ENCODE measurements at places on chromosomes 12 and 14.
A peak's percentile ranks its signal among the peaks of the same experiment; 100 is the strongest.

- DNase-seq = no peak
Observed at GRCh38 chr14:53493860-53494259, 340.7 kb upstream of the DDHD1 start.

- no peak for DNase-seq
Observed at GRCh38 chr14:89947344-89947743, 7.2 kb downstream of the EFCAB11 start.

DNA sequence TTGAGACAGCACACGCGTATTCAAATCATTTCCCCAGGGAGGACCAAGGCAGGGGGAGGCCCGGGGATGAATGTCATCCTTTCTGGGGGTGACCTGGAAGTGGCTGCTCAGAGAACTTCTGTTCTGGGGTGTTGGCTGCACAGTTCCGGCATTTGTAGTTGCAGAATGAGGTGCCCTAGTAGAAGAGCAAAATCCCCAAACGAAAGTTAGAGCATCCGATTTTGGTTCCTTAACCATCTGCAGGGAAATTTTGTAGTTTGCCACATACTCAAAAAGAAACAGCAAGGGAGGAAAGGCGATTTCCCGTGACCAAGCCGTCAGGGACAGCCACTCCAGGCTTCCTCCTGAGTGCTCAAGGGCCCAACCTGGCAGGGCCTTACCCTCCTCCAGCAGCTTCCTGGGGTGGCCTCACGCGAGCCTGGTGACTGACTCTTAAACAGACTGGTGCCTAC is 13.0 kb upstream of the TRAF3 start:
- no peak for DNase-seq

- no peak for DNase-seq
Observed at GRCh38 chr12:75863533-75863932, 168.0 kb downstream of the PHLDA1 start.

GRCh38 chr12:101799774-101800173 is 31.0 kb downstream of the GNPTAB start:
- no peak for DNase-seq

DNA sequence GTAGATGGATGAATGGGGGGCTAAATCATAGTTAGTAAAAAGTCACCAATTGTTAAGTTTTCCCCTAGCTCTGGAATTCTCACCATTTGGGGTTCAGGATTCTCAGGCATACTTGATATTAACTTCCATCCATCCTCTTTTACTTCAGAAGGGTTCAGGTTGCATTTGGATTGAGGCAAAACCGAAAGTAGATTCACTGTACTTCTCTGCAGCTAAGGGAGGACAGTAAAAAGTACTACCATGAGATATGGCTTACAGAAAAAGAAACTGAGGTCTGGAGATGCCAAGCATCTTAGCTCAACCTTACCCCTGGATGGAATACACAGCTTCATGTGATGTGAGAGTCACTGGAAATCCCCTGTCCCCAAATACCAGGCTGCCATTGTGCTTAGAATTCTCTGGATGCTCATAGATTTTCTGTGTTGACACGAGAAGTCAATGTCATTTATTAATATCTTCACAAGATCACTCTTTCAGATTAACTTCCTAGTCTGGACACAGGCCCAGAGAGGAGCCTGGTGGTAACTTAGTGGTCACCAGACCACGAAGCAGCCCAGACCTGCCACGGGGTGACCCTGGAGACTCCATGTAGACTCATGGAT is 87.1 kb downstream of the SSPN start:
- peak; percentile 40 for DNase-seq

DNA sequence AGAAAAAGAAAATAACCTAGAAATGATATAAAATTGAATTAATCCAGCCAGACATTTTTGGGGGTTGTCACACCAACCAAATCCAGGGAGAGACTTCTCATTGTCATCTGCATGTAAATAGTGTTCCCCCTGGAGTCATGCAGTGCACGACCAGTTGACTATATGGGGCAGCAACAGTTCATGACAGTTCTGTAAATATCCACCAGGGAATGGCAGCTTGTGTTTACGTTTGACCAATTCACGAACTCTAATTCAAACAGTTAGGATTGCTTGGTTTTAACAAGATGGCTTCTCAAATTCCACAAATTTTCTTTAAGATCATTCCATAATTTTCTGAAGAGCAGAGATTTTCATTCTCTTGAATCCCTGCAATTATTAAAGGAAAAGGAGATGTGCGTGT is 43.4 kb upstream of the DUSP6 start:
- no peak for DNase-seq

DNA sequence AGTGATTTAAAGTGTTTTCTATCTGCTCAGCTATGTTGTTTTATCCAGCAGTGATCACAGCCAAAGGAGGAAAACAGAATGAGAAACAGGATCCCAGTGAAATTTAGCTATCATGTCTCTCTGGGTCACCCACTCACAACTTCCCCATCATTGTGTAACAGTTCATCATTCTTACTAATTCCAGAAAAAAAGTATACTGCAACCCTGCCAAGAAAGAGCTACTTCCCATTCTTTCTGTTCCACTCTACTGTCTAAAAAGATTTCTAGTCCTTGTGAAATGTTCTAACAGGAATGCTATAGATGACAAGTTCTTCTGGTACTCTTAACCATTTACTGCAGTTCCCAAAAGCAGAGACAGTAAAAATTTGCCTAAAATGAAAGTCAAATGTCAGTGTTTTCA is 39.2 kb upstream of the CD163 start:
- peak; percentile 93 for DNase-seq

DNA sequence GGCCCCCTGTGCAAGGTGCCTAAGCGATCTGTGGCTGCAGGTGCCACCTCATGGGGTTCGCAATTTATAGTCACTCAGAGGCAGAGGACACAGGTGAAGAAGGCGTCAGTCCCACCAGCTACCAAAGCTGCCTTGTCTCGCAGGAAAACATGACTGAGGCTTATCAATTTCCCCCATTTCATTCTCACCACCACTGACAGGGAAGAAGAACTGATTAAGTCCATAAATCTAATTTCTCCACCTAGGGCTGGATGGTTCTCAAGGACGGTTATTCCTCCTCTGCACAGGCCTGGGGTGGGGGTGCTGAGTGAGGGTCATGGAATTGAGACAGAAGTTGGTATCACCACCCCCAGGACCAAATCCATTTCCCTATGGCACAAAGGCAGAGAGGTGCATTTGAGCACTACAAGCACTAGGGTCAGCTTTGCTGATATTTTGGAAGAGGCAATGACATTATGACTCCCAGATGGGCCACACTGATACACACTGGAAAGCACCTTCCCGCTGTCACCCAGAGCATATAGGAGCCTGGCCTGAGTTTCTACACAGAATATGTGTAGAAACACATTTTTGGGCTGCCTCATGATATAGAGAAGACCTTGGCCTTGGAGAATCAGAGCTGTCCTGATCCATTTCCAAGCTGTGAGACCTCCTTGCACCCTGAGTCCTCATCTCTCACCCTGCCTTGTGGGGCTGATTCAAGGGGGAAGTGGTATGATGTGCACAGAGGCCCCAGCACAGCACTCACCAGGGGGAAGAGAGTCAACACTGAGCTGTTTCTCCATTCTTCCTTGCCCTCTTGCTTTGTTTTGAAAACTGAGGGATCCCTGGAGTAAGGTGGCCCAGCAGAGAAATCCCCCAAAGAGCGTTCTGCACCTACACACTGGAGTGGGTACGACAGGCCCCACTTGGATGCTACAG is 59.4 kb downstream of the PITPNM2 start:
- peak; percentile 10 for DNase-seq

Measured in inflammatory macrophage treated with lipopolysaccharide for 1 hour (primary cell).